NCI-H446 (cell line): ENCODE measurements at places on chromosomes 4 and X.

DNA sequence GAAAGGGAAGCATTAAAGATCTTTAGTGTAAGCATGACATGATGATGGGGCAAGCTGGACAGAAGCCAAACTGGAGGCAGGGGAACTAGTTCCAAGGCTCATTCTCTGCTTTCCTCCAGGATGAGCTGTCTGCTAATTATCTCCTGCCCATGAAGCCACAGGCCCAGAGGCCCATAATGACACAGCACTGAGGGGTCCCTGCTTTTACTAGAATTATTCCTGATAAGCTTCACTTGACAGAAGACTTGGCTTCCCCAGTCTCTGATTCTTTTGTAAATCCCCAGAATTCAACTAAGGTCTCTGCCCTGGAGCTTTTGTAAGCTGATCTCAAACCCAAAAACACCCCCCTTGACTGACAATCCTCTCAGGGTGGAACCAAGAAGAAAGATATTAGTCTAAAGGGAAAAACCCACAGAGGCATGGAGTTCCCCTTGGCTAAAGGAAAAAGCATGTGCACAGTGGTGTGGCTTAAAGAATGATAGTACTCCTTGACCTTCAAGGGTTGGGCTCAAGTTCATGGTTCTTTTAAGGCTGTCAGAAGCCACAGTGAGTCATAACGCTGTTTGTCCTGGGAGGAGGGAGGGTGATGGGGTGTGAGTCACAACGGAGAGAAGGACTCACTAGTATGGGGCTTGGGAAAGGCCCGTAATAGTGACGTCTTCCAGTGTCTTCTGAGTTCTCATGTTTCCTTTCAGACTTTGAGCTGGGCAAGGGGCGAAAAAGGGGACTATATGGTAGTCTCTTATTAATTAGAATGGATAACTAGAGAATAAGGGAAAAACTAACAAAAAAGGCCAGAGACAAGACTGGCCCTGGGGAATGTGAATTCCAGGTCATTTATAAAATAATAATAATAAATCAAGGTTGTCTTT, 146.0 kb upstream of the CPEB2 start:
- DNase-seq, result no peak

GRCh38 chrX:29834311-29834710, 381.1 kb upstream of the MAGEB2 start:
- no peak for DNase-seq

GRCh38 chr4:123835831-123836590, 439.4 kb downstream of the SPRY1 start:
- DNase-seq, result no peak

DNA sequence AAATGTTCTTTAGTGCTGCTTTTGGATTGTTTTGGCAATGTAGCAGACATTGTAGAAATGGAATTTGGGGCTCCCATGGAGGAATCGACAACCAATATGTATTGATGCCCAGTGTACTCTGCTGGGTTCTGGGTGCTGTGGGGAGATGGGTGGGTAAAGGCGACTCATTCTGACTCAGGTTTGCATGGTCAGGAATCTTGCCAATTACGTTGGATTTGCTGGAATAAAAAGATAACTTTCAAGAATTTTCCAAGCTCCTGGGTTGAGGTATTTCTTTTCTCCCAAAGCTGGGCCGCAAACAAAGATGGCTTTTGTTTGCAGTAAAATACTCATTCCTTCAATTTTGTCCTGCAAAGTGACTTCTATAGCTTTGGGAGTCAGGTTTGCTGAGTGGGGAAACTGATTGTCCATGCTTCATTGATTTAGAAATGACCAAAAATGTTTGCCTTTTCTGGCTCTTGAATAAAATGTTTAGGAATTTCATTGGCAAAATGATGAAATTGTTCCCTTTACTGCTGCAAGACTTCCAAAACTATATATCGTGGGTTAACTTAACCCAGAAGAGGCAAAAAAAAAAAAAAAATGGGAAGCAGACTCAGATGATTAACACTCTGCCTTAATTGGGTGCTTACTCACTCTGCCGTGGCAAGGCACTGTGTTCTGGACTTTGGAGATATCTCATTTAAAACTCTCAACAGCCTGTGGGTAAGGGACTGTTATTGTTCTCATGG, 57.0 kb downstream of the RTL9 start:
- DNase-seq, result no peak

DNA sequence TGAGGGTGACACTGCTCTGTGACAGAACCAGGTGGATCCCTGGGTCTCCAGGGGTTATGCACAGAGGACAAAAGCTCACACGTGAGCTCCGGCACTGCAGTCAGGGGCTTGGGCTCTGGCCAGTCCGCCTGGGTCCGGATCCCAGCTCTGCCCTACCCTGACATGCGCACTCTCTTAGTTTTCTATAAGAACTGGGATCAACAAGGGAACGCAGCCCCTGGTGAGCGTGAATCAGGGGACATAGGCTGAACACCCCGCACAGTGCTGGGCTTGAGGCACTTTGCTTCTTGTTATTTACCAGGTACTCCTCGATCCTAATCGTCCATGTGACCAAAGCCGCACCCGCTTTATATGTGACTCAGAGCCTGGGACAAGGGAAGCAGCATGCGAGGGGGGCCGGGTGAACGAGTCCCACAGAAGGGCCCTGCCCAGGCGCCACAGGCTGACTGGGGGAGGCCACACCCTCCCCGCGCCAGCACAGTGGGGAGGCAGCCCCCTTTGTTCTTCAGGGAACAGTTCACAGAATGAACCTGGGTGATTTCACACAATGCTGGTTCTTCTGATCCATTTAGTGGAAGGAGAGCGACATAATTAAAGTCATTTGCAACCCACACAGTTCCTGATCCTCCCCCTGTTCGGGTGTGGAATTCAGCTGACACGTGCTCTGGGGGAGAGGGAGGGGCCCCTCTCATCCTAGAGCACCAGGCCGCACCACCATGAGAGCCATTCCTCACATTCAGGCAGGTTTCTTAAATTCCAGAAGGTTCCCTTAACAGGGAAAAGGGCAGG, 55.5 kb downstream of the WFS1 start:
- DNase-seq, result no peak

GRCh38 chr4:105430811-105431210, 43.1 kb downstream of the PPA2 start:
- no peak for DNase-seq

- no peak for DNase-seq
Measured at GRCh38 chr4:55730280-55730931, 89.2 kb upstream of the EXOC1L start.

DNA sequence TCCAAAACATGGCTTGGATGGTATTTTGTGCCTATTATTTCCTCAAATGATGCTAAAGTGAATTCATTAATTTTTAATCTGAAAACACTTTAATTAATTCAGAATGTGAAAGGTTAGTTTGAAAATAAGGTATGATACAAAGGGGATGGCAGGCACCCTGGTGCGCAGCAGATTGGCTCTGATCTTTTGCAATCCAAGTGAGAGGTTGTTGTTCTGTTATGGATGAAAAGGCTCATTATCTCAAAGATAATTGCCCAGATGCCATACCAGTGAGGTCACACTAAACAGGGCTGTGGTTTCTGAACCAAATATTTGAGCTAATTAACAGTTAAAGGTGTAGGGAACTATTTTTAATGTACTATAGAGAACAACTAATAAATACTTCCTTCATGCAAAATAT, 504.9 kb downstream of the RAPGEF2 start:
- DNase-seq, result no peak

DNA sequence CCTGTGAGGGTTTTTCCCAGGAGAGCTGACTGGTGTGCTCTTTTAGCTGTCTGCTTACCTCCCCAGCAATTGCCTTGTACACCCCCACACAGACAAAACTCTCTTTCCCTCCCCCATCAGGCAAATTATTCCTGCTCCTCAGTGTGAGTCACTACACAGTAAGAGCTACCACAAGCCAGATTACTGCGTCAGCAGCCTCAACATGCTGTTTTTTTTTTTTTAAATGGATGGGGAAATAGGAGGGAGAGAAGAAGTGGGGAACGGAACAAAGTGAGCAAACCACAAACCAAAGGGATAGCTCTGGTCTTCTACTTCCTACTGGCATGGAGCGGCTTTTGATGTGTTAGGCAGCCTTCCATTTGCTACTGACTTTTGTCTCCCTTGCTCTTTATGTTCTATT, 107.5 kb upstream of the ACSL4 start:
- DNase-seq, result no peak

GRCh38 chrX:47960406-47960805, 43.4 kb downstream of the ZNF182 start:
- DNase-seq, result no peak

GRCh38 chrX:68928401-68928800, 99.6 kb downstream of the EFNB1 start:
- no peak for DNase-seq
